CD4-positive, alpha-beta T cell treated with Interleukin-17A for 4 hours (primary cell): ENCODE measurements at places on chromosomes 6 and 20.

DNA sequence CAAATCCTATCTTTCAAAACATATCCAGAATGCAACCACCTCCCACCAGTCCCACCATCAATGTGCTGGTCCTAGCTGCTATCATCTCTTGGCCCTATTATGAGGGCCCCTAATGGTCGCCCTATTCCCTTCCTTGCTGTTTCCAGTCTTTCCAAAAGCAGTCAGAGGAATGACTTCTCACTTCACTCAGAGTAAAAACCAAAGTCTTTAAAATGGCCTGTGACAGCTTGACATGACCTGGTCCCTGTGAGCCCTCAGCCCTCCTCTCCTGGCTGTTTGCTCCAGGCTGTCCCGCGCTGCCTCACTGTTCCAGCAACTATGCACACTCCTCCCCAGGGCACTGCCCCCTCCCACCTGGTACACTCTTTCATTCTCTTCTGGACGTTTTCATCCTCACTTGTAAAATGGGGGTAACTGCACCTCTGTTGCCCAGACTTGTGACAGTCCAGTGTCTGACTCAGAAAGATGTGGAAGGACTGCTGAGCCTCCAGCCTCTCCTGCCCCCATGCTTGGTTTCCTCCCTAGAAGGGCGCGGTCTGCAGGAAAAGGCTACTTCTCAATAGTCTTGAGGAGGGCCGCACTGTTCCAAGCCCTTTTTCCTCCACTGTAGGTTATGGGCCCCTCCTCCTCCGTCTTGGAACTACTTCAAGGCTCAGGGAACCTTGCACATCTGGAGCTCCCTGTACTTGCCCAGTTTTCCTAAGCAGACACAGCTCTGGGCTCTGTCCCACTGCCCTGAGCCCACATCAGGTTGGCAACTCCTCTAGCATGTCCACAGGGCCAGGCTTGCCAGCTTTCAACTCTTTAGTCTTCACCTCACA, 64.7 kb downstream of the MYH7B start:
- no peak for DNase-seq

GRCh38 chr6:114830515-114830914, 487.7 kb upstream of the HS3ST5 start:
- DNase-seq, result no peak

GRCh38 chr6:157143890-157144798, 179.2 kb downstream of the TMEM242 start:
- DNase-seq, result no peak

DNA sequence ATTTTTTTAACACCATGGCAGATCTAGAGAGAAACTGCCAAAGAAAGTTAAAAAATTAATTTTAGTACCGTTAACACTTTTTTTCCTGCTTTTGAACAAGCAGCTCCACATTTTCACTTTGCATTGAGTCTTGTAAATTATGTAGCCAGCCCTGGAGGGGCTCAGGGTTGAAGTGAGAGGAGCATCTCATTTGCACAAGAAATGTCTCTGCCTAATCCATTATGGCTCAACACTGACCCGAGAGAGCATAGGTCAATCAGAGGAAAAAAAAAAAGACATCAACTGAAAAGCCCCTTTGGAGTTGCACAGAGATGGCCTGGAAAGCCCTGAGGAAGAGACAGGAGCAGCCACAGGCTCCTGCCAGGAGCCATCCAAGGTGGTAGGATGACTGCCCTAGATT, 4.3 kb upstream of the SLPI start:
- DNase-seq, result no peak

DNA sequence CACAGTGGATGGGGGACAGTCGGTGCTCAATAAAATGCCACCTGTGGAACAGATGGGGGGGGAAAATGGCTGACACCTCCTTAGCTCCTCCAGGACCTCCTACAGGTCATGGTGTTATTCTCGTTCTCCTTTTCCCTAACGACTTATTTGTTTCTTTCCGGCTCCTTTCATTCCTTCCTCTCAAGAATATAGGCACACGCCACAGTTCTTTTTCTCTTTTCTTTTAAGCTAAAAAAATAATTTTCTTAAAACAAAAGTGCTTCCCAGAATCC, 1.4 kb upstream of the RNASET2 start:
- DNase-seq, result no peak

- no peak for DNase-seq
Observed at GRCh38 chr20:14481863-14482262, 144.5 kb upstream of the FLRT3 start.

- no peak for DNase-seq
Observed at GRCh38 chr6:714100-714499, 21.2 kb upstream of the EXOC2 start.

DNA sequence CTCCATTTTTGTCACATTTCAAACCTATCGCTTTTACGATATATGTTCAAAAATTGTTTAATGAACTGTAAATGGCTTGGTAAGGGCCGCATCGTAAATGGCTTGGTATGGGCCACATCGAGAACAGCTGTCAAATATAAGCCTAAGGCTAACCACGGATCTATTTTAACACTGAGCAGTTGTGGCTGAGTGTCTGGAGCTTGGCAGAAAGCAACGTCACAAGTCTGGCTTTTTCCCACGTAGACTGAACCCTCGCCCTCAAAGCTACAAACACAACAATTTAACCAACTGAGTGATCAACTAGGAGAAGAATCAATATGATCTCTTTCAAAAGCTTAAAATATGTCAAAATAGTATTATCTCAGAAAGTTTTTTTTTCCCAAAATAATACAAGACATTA, 71.4 kb upstream of the PRSS16 start:
- peak; percentile 5 for DNase-seq

DNA sequence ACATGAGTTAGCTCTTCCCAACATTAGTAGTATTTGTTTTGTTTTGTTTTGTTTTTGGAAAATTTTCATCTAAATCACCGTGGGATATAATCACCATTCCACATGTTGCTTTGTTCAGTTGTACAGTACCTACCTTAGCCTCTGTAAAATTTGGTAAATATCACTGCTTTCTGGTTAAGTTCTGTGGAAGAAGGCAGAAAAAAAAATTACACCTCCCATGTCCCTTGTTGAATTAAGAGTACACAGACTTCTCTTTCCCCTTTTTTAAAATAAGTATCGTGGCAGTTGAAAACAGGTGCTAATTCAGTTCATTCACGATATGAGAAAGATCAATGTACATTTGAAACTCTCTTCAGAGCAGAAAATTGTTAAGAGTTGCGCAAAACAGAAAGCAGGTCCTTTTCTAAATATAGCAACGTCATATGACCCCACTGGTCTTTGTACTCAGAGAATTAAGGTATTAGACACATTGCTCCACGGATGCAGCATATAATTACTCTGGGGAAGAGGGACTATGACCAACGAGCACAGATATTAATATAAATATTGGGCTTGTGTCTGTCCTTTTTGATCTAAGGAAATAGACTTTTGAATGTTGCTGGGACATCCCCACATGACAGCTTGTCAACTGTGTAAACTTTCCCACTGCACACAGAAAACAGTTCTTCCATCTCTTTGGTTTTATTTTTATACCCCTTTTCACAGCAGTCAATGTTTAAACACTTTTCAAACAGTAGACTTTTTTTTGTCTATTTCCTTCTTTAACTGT, 58.6 kb upstream of the ZNF217 start:
- no peak for DNase-seq

DNA sequence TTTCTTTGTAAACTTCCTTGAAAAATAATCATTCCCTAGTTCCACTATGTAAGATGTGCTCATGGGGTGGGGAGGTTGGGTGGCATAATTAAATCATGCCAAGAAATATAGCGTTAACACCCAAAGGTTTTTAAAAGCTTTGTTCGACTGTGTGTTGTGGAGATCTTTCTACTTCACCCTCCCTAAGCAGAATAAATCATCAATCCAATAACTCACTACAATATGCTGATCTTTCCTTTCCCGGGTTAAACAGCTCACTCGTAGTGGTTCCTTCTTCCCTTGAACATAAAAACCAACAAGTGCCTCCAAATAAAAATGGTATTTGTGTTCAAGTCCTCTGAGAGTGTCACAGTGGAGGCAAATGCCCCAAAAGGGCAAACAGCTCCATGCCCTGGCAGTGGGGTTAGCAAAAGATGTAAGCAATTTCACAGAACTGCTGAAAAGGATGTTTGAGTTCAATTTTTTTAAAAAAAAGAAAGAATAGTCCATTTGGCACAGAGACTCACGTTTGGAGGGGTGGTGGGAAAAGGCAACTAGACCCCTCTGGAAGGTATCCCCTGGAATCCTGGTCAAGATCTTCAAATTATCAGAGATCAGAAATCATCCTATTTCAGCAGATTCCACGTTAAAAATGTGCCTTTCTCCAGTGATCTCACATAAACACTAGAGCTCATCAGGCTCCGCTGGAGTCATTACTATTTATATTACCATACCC, 99.1 kb downstream of the TFAP2A start:
- DNase-seq, result no peak

DNA sequence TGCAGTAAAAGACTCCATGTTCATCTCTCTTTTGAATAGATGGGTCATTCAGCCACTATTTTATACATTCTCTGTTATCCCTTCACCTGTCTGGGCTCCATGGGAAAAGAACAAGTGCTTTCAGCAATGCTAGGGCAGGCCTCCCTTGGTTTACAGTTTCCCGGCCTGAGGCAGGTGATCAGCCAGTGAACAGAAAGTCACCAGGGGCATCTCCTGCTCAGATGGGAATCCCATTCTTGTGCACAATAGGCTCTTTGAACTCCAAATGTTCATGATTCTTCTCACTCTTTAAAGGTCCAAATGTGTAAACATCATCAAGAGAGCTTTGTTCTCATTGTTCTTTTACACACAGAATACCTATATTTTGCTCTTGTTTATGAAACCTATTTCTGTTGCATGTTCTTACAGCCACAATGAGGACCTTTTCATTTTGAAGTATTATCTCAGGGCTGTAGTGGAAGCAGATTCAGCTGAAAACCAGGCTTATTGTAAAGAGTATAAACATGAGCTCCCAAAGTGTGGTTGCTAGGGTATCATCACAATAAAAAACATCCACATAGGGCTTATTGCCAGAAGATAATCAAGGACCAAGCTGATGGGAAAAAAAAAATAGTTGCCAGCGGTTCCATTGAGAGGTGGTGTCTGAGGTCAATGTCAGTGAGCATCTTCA, 267.1 kb upstream of the SGK1 start:
- no peak for DNase-seq

DNA sequence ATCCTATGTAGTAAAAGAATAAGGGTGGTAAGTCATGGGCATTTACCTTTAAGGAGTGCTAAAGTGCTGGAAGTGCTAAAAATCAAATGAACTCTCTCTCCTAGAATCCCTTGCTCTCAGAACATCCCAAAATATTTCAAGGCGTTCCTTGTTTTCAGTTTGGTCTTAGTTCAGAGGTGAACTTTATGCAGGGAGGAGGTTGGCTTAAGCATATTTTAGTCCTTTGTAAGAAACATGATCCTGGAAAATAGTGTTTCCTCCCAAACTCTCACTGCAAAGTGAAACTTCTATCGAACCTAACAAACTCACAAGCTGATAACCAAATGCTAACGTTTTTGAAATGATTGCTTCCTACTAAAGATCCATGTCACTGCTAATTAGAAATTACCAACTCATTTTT, 231.4 kb downstream of the FOXC1 start:
- DNase-seq, result no peak

DNA sequence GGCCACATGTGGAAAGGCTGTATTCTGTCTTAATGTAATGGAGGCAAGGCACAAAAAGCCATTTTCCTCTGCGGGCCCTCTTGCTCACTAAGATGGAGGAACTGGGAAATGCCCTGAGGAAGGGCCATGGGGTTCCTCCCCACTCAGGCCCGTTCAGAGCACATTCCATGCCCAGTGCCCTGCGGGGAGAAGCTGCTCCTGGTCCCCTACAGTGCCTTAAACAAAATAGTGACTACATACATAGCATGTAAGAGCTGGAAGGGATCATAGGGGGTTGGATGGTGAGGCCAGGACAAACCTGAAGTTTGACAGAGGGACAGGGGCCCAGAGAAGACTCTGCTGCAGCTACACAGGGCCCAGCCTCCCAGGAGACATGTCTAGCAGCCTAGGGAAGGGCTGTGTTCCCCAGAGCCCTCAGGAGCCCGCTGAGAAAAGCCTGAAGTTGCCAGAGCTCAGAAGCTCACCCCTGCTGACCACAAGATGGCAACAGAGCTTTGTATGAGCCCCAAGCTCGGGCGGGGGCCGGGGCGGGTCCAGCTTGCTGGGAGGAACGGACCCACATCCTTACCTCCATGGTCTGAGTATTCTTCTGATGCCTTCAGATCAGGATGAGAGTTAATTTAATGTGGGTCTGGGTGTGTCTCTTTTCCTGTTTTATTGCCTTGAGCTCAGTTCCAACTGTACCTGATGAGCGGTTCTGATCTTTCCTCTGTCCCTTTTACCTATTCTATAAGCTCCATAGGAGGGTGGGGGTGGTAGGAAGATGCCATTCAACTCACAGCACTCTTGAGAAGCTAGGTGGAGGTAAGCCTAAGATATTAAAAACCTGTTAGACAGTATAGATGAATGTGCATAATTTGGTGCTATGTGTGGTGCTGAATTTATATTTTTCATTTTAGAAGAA, 242.9 kb downstream of the CDC5L start:
- DNase-seq, result peak; percentile 13

DNA sequence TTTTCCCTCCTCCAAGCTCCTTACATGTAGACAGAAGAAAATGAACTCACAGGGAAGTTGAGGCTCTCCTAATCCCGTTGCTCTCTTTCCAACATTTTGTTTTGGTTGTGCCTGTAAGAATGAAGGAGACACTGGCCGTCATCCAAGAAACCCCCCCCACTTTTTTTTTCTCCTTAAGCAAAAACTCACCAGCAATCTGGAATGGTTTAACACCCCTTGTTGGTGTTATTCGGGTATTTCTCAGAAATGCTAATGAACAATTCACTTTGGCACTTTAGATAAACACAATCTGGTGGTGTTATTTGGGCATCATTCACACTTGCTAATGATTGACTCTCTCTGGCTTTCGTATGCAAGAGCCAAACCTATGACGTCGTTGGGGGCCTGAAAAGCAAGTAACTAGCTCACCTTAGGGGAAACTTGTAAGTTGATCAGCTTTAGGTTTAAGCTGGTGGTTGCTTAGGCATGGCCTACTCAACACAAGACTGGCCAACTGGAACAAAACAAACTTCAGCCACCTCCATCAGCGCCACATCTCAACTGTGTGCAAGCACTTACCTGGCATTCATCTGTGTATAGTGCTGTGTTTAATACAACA, 24.3 kb upstream of the OLIG3 start:
- DNase-seq, result no peak

DNA sequence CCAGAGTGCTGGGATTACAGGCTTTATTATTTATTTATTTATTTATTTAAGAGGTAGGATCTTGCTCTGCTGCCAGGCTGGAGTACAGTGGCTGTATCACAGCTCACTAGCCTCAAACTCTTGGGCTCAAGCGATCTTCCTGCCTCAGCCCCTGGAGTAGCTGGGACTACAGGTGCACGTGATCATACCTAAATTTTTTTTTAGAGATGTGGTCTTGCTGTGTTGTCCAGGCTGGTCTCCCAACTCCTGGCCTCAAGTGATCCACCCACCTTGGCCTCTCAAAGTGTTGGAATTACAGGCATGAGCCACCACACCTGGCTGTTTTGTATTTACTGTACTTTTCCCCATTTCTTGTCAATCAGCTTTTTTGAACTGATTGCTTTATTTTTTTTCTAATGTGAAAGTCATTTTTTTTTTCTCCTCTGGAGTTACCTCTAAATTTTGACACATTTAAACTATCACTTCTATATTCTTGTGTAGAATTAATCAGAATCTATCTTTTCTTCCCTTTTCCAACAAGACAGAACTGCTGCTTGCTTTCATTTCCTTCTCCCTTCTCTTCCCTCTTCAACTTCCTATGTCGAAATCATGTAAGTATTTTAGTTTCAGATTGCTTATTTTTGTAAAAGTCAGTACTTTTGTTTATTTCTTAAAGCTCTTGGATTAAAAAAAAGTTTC, 12.0 kb downstream of the PANK2 start:
- no peak for DNase-seq
